ENCODE measurements at places on chromosomes 4 and X.

- DNase-seq, result peak; percentile 58
Measured at GRCh38 chr4:177596035-177596434, 153.8 kb upstream of the AGA start.

- peak; percentile 46 for DNase-seq
Measured at GRCh38 chr4:79476196-79476595, 68.2 kb upstream of the GK2 start.

GRCh38 chr4:179601671-179602070, 2159.4 kb upstream of the AGA start:
- DNase-seq, result no peak

- no peak for DNase-seq
Measured at GRCh38 chr4:123848606-123849005, 452.0 kb downstream of the SPRY1 start.

GRCh38 chr4:128393101-128393704, 105.6 kb upstream of the PGRMC2 start:
- DNase-seq, result no peak

- no peak for DNase-seq
Measured at GRCh38 chr4:40114206-40114605, 57.6 kb downstream of the N4BP2 start.

DNA sequence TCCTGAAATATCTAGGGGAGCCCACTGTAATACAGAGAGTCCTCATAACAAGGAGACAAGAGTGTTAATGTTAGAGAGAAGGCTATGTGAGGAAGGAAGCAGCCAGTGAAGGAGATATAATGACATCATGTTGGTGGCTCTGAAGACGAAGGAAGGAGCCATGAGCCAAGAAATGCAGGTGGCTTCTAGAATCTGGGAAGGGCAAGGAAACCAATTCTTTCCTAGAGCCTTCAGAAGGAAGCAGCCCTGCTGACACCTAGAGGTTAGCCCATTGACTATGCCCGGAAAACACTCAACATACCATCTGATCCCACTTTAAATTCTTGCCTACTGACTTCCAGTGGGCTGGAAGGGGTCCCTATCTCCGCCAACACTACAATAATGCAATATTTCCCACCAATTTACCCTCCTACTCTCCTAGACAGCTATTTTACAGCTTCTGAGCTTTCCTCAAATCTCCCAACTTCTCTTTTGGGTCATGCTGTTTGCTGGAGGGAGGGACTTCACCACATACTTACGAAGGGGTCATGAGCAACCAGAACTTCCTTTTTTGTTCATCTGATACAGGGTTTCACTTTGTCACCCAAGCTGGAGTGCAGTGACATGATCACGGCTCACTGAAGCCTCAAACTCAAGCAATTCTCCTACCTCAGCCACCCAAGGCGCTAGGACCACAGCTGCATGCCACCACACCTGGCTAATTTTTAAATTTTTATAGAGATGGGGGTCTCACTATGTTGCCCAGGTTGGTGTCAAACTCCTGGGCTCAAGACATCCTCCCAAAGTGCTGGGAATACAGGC, 25.2 kb upstream of the G3BP2 start:
- no peak for DNase-seq

GRCh38 chr4:79298027-79298426, 27.8 kb downstream of the NAA11 start:
- DNase-seq, result no peak
